Renal cortex interstitium (tissue), 15 donors: ENCODE measurements at places on chromosomes 11 and 22. TPM values are rescaled to one million over a fixed set of nuclear protein-coding genes. Genes with fewer than 3 reads are reported as not detected.

DNA sequence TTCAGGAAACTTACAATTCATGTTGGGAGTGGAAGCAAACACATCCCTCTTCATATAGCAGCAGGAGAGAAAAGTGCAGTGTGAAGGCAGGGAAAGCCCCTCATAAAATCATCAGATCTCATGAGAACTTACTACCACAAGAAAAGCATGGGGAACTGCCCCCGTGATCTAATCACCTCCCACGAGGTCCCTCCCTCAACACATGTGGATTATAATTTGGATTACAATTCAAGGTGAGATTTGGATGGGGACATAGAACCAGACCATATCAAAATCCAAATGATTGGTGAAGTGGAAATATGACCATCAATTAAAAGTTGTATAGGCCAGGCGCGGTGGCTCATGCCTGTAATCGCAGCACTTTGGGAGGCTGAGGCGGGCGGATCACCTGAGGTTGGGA, 1268.0 kb downstream of the JRKL start:
- DNase-seq = no peak

- no peak for DNase-seq
Measured at GRCh38 chr22:32776802-32777201, 24.7 kb upstream of the TIMP3 start.

- no peak for DNase-seq
Measured at GRCh38 chr11:76551400-76551799, 106.6 kb downstream of the EMSY start.

DNA sequence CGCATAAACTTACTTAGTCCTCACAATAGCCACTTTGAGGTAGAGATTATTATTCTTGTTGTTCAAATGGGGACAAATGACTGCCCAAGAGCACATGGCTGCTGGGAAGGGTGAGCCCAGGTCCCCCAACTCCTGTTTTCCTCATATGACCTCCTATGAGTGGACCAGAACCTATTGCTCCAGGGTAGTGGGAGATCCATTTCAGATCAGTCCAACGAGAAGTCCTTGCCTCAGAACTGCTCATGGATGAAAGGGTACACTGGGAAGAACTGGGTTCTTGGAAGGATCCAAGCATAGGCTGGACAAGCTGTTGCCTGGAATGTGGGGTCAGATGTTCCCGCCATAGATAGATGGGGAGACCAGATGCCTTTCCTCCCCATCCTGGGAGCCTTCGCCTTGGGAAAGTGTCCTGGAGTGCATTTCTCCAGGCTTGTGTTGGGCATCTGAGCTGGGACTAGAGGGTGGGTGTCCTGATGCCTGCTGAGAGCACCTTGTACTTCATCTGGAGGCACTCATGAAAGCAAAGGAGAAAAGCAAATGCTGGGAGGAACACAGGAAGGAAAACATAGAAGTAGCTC, 146.3 kb upstream of the B3GAT1 start:
- no peak for DNase-seq

DNA sequence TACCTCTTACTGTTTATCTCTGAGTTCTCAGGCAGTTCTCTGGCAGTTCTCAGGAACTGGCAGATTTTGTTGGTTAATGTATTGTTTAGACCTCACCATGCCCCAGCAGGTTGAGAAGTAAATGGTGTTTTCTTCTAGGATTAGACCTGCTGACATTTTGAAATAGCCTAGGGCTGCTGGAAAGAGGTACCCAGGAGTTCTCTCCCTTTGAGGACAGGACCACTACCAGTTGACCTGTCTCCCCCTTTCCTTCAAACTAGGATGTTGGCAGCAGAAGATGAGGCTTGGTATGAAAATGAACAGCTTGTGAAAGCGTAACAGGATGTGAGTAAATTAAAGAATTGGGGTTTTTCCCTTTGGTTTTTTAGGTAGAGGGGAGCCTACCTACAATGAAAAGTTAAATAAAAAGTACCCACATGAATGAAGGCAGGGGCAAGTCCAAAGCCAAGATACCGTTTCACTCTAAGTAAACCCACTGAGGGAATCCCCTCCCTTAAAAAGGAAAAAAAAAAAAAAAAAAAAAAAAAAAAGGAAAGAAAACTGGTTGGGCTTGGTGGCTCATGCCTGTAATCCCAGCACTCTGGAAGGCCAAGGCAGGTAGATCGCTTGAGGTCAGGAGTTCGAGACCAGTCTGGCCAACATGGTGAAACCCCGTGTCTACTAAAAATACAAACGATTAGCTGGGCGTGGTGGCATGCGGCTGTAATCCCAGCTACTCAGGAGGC, 96.2 kb downstream of the PDHX start:
- DNase-seq = no peak

- DNase-seq = peak; percentile 79
Measured at GRCh38 chr11:117885777-117886176, 9.3 kb upstream of the FXYD6 start.

DNA sequence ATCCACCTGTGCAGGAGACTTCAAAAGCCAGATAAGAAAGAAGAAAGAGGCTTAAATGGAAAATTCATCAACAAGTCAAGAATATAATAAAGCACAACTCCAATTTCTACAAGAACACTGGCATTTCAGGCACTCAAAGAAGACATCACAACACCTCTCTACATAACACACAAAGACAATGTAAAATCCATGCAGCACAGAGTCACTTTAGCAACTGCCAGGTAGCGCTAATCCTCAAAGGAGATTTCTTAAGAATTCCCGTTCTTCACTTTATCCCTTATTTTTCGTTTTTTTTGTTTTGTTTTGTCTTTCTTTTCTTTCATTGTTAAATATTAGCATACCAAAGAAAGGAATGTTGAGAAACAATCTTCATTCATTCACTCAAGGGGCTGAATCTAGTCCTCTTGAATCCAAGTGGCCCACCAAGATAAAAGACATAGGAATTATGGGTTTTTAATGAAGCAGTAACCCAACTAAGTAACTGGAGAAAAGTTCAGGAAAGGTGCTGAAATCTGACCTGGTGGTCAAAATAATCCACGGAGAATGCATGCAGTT, 95.0 kb downstream of the CADM1 start:
- DNase-seq = no peak

GRCh38 chr22:23075525-23076216, 5.4 kb downstream of the GNAZ start:
- DNase-seq = no peak

DNA sequence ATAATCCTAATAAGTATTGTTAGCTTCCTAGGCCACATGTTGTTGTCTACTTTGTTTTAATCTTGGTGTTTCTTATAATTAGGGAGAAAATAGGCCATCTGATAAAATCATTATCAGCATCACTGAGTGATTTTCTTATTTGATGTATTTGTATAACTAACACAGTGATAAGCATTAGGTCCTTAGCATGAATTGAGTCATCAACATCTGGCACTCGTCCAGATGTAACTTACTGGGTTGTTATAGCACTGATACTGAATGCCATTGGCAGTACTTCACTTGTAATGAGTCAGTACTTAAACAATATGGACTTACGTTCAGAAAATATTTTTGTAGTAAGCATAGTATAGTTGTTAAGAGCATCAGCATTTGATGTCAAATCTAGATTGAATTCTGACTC, 16.2 kb downstream of the API5 start:
- DNase-seq = no peak

DNA sequence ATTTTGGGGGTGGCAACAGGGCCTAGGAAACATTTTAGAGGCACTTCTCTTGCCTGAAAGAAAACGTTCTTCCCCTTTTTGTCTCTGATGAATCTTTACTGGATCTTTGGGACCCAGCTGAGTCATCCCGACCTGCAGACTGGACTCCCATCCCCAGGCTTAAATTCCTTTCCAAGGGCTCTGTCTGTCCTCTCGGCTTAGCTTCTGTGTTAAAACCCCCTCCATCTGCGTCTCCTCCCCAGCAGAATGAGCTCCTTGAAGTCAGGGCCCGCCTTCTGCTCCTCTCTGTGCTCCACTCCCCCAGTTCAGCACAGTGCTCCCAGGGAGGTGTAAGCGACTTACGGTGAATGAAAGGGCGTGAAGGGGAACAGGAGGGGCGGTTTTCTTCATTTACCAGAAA, 895 bp upstream of the DAGLA start:
- no peak for DNase-seq

GRCh38 chr11:8253566-8253965, 10.1 kb downstream of the LMO1 start:
- DNase-seq = no peak

GRCh38 chr22:26949193-26949592, 291.8 kb downstream of the MIAT start:
- no peak for DNase-seq

GRCh38 chr11:9206496-9206895, 58.7 kb downstream of the DENND5A start:
- DNase-seq = no peak

GRCh38 chr11:507727-508515, 879 bp upstream of the RNH1 start:
- DNase-seq = peak; percentile 12

DNA sequence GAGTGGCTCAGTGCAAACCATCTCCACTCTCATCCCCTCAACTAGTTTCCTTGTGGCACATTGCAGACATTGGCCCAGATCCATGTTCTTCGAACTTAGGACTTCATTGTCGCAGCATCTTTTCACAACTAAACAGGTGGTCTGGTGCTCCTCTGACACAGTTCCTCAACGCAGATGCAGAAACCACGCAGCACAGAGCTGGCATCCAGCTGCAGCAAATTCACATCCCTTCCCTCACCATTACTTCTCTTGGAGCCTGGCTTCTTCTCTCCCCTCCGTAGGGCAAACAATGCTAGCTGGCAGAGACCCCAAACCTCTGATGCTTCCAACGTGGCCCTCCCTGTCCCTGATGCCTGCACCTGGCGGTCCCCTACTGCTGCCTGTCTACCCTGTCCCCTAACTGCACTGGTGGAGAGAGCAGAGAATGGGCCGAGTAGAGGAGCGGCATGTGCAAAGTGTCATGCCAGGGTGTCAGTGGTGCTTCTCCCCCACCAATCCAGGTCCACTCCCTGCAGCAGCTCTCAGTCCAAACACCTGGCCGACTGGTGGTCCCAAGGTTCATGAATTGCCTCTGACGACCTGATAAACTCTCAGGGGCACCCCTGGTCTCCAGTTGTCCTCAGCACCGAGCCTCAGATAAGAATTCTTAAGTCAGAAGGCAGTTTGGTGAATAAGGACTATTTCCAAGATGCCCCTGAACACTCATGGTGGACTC, 18.1 kb downstream of the TMPRSS13 start:
- no peak for DNase-seq

GRCh38 chr11:45669146-45669545, 3.7 kb upstream of the CHST1 start:
- no peak for DNase-seq

- DNase-seq = no peak
Measured at GRCh38 chr11:72720047-72720446, 32.2 kb downstream of the ARAP1 start.

- DNase-seq = no peak
Measured at GRCh38 chr11:76623884-76624419, 46.6 kb downstream of the LRRC32 start.

GRCh38 chr22:19360300-19360792, 68.8 kb upstream of the CLTCL1 start:
- DNase-seq = no peak

DNA sequence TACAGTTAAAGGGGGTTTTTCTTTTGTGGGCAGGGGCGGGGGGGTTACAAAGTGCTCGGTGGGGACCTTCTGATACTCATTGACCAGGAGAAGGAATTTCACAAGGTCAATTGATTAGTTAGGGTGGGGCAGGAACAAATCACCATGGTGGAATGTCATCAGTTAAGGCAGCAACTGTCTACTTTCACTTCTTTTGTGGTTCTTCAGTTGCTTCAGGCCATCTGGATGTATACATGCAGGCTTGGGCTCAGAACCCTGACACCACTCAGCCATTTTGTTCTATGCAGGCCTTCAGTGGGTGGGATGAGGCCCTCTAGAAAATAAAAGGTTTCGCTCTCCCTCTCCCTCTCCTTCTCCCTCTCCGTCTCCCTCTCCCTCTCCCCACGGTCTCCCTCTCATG, 29.6 kb downstream of the TSPAN32 start:
- DNase-seq = no peak

GRCh38 chr11:94139416-94139815, 10.8 kb downstream of the PANX1 start:
- DNase-seq = no peak

DNA sequence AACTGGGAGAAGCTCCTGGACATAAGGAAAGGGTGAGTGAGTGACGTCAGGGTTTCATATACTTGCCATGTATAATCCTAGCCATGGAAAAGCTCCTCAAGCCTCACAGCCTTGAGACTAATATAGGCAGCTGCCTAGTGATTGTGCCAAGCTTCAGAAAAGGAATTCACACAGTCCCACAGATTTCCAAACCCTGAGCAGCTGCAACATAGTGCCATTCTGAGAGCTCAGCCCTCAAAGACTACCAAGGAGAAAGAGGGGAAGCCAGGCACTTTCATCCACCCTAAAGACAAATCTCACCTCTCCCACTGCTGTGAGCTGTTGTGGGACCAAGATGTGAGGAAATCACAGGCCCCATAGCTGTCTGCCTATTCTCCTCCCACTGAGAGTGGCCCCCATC, 707.9 kb upstream of the ANO5 start:
- no peak for DNase-seq

DNA sequence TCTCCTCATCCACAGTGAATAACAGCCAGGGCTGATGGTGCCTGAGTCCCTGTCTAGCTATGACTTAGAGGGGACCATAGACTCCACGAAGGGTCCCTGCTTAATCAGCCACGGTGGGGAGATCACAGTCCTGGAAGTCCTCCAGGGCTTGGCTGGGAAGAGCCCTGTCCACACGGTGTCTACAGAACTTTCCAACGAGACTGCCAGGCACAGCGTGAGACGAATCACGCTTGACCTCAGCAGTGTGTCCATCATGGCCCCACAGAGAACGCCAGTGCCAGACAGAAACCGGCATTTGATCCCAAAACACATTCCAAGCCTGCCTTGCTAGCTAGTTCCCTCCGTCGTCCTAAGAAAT, 143.4 kb downstream of the CRYBB2 start:
- DNase-seq = no peak

GRCh38 chr11:103619480-103619879, 417.0 kb upstream of the DDI1 start:
- DNase-seq = no peak

- no peak for DNase-seq
Measured at GRCh38 chr11:10407055-10407454, 48.0 kb upstream of the AMPD3 start.

DEPDC7 gene
- polyA plus RNA-seq = 9.0 TPM

SLC25A45 gene
- 9.2 TPM for polyA plus RNA-seq

HTR3A gene
- 0.07 TPM for polyA plus RNA-seq

PNPLA5 gene
- not detected for polyA plus RNA-seq

CLDN5 gene
- 40.9 TPM for polyA plus RNA-seq

LGALS12 gene
- polyA plus RNA-seq = 0.12 TPM

TMEM86A gene
- 8.5 TPM for polyA plus RNA-seq

MAPK8IP2 gene
- polyA plus RNA-seq = 0.98 TPM

ZBTB16 gene
- 1.7 TPM for polyA plus RNA-seq

FGF19 gene
- polyA plus RNA-seq = 0.93 TPM

PYGM gene
- polyA plus RNA-seq = 2.4 TPM
